ENCODE measurements at places on chromosomes 16 and 17.

GRCh38 chr17:57752031-57752905, 7.2 kb upstream of the CCDC182 start:
- DNase-seq: no peak

- no peak for DNase-seq
Measured at GRCh38 chr17:64447526-64447925, 1.4 kb upstream of the MILR1 start.

GRCh38 chr17:33085256-33085655, 93.6 kb downstream of the SPACA3 start:
- no peak for DNase-seq

- DNase-seq: peak; percentile 79
Measured at GRCh38 chr16:89357055-89357816, 133.1 kb downstream of the ANKRD11 start.

- DNase-seq: no peak
Measured at GRCh38 chr17:77467521-77467920, 326.8 kb downstream of the SEC14L1 start.

DNA sequence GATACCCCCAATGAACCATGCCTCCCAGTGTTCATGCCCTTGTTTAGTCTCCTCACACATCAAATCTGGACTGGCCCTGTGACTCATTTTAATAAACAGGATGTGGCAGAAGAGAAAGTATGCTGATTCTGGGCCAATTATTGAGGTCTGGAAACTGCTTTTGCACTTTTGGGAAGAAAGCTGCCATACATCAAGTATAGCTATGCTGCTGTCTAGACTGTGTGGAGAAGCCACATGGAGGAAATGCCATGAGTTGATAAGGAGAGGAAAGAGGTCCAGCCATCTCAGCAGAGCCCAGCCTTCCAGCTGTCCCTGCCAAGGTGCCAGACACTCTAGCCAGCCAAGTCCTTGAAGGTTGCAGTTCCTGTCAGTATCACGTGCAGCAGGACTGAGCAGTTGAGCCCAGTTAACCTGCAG, 16.7 kb downstream of the RPRML start:
- DNase-seq: peak; percentile 23

DNA sequence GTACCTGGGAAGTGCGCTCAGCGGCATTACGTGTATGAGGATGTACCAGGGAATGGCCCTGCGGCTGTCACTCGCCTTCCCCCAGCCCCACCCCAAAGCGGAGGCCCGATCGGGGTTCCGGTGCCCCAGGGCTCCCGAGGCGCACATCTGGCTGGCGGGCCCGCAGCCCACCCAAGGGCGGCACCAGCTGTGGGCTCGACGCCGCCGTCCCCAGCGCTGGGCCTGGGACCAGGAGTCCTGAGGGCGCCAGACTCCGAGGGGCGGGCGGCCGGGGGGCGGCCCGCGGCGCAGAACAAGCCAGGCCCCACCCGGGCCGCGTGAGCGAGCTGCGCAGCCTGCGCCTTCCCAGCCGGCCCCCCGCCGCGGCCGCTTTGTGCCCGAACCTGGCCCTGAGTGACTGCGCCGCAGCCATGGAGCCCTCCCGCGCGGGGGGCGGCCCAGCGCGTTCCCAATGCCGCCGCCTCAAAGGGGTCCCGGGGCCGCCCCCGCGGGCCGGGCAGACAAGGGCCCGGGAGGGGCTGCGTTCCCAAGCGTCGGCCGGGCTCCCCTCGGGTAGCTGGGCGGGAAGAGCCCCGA, 17.4 kb downstream of the ZNF423 start:
- DNase-seq: no peak

DNA sequence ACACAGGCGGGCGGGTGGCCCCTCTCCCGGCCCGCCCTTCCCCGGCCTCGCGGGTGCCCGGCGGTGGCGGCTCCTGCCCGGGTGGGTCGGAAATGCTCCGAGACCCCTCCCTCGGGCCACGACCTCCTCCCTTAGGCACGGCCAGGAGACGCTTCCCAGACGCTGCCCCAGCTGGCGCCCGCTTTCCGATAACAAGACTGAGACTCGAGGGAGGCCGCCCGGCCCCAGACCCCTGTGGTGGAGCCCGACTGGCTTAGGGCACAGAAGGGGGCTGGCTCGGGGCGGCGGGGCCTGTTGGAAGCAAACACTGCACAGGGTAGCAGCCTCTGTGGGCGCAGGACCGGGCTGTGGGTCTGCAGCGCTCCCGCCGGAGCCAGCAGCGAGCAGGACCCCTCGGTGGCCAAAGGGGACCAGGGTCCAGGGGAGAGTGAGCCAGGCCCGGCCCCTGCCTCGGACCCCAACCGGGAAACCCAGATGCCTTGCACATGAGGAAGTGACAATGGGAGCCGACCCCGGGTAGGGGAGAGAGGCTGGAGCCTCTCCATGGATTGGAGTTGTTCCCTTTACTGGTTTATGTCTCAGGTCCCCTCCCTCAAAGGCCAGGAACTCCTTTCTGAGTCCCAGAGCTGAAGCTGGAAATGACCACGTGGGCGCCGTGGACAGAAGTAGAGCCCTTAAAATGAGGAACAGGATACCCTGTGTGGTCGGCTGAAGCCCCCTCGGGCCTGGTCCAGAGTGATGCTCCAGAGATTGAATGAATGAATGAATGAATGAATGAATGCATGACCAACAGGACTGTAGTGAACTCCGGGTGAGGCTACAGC, 19.8 kb upstream of the ADCY7 start:
- DNase-seq: no peak

GRCh38 chr16:68656751-68657150, 11.6 kb downstream of the CDH3 start:
- DNase-seq: peak; percentile 22

DNA sequence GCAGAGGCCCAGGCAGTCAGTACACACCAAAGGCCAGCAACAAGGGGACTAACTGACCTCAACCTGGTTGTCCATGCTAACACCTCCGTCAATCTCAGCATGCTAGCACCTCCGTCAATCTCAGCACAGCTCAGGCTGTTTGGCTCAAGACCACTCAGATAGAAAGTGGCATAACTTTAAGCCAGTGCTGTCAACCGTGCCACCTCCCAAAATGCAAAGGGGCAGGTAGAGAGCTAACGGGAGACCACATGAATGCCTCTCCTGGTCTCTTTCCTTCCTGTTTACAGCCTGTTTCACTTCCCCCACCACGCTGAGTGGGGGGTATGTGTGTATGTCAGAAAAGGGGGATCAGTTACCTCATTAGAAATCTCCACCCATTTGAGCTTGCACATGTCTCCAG, 3.3 kb downstream of the UBTF start:
- no peak for DNase-seq

DNA sequence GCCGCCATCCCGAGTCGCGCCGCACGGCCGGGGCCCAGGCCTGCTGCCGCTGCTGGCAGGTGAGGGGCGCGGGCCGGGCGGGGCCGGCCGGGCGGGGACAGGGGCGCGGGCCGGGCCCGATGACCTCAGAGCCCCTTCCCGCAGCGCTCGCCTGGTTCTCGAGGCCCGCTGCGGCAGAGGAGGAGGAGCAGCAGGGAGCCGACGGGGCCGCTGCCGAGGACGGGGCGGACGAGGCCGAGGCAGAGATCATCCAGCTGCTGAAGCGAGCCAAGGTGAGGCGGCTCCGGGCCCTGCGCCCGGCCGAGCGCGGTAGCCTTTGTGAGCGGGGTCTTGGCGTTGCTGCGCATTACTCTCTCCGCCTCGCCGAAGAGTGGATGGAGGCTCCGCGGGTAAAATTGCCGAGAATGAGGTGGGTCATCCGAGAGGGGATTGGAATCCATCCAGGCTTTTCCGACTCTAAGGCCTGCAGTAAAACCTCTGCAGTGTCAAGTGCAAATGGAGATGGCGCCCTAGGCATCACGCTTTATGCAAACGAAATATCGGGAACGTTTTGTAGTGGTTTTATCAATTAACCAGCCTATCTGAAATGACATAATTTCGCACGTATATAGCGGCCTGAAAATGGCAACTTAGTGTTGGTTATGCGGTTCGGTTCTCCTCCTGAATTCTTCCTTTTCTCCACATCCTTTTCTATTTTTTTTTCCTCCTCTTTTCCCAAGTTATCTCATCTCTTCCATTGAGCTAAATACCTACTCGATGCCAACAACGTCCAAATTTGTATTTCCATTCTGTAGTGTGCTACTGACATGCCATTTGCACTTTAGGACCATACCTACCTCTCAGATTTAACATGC, 577 bp downstream of the TTC19 start:
- peak; percentile 44 for DNase-seq

- DNase-seq: no peak
Measured at GRCh38 chr16:9650284-9650683, 531.9 kb downstream of the GRIN2A start.

DNA sequence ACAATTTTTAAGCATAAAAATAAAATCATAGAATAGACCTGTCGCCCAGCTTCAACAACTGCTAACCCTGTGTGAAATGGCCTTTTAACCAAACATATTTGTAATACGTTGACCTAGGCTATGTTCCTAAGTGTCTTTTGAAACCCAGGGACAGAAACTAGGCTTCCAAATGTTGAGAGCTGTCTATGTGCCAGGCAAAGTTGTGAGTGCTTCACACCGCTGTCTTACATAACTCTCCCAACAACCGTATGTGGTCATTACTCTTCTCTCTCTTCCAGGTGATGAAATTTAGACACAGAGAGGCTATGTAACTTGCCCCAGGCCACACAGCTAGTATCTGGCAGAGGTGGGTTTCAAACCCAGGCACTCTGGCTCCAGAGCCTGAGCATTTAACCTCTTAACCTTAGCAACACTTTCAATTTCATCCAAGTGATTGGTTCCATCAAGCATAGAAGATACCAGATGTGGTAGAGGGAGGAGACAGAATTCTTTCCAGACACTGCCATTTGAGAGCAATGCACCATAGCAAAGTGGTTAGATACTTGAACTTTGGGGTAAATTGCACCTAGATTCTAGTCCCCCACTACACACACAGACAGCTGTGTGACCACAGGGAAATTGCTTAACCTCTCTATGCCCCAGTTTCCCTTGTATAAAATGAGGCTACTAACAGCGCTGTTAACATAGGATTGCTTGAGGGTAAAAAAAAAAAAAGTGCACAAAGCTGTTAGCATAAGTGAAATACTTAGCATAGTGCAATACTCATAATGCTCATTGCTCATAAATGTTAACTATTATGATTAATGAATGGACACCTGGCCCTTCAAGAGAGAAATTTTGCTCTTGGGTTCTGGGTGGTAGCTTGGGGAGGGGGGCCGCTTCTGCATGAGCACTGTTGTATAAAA, 160.6 kb downstream of the IRX3 start:
- no peak for DNase-seq

- DNase-seq: no peak
Measured at GRCh38 chr16:4617880-4618279, 3.2 kb upstream of the UBALD1 start.

DNA sequence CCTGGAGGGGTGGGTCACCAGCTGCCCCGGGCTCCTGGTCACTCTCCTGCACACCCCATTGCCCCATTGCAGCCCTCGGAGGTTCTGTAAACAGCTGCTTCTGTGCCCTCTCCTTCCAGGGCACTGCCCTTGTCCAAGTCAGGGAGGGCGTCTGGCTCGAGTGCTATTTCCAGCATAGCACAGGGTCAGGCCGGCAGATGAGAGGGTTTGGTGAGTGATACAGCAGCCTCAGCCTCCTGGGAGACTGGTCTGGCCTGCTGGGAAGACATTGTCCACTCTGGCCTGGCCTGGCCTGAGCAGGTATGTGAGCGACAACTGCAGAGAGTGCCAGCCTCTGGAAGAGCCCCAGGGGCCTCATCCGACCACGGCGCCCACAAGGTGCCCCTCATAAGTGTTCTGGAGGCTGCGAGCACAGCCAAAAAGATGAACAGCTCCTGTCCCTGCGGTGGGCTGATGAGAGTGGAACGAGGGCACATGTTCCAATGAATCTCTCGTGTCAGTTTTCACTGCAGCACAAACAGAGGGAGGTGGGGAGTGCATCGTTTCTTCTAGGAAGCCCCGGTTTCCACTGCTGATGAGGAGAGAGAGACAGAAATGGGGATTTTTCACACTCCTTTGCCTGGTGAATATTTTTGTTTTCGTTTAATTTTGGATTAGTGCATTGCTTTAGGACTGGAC, 105.8 kb upstream of the SDK2 start:
- DNase-seq: no peak

DNA sequence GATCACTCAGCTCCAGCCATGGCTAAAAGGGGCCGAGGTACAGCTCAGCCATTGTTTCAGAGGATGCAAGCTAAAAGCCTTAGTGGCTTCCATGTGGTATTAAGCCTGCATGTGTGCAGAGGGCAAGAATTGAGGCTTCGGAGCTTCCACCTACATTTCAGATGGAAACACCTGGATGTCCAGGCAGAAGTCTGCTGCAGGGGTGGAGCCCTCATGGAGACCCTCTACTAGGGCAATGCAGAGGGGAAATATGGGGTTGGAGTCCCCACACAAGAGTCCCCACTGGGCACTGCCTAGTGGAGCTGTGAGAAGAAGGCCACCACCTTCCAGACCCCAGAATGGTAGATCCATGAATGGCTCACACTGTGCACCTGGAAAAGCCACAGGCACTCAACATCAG, 14.7 kb upstream of the PSMD11 start:
- DNase-seq: no peak

GRCh38 chr17:75036643-75037268, 10.0 kb downstream of the ATP5PD start:
- peak; percentile 74 for DNase-seq

DNA sequence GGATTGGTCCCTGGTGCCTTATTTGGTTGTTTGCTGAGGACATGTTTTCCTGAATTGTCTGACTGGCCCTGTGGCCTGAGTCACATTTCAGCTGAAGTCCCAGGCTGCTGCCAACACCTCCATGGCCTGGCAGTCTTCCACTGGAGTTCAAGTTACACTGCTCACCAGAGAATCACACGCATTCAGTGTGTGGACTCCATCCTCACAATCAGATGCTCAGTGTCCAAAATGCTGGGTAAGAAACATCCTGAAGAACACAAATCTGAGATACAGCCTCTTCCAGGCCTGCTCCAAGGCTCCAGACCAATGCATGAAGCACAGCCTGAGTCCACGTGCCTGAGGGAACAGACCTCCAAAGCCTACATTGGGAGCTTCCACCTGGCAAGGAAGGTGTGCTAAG, 19.2 kb downstream of the CD300LB start:
- DNase-seq: no peak

- peak; percentile 79 for DNase-seq
Measured at GRCh38 chr17:75271233-75271954, 363 bp upstream of the MIF4GD start.

- DNase-seq: peak; percentile 96
Measured at GRCh38 chr17:42472709-42473521, 14.2 kb downstream of the ATP6V0A1 start.

DNA sequence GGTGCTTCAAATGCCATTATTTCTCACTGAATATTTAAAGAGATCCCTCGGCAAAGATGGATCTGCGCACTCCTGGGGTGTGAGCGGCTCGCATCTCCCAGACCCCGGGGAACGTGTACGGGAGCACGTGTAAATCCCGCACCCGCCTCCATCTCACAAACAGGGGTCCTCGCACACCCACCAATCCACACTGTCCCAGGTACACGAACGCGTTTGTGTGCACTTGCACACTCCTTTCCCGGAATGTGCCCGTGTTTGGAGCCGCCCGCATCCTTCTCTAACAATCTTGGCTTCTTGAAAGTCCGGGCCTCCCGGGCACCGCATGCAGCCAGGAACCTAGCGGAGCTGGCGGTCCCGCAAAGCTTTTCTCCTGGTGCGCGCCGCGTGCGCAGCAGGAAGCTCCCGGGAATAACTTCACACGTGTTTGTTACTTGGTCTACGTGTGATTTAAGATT, 2.5 kb upstream of the SALL1 start:
- DNase-seq: no peak

- DNase-seq: no peak
Measured at GRCh38 chr17:28897769-28898526, 415 bp upstream of the FLOT2 start.

- no peak for DNase-seq
Measured at GRCh38 chr16:70474320-70475053, 20.1 kb downstream of the FCSK start.

GRCh38 chr17:3630781-3631180, 5.3 kb downstream of the SHPK start:
- DNase-seq: no peak

- DNase-seq: peak; percentile 61
Measured at GRCh38 chr16:85396879-85397871, 215.9 kb upstream of the GSE1 start.

All from epithelial cell of esophagus (primary cell).